ENCODE measurements at places on chromosomes 5 and 9.

DNA sequence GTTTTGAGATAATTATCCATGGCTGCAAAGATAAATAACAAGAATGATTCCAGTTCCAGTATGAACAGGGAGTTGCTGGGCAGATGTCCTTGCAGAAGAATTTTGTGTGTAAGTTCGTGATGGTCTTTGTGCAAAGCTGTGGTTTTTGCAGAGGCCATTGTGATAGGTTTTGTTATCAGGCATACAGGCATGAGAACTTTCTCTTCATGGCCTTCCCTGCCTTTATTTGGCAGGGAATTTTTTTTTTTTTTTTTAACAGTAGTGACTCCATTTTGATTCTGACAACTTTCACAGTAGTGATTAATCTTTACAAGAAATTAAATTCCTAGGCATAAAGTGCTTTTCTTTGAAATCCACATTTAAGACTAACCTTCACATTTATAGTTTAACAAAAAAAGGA lies 1999.5 kb upstream of the CDH6 start:
- DNase-seq, result no peak

DNA sequence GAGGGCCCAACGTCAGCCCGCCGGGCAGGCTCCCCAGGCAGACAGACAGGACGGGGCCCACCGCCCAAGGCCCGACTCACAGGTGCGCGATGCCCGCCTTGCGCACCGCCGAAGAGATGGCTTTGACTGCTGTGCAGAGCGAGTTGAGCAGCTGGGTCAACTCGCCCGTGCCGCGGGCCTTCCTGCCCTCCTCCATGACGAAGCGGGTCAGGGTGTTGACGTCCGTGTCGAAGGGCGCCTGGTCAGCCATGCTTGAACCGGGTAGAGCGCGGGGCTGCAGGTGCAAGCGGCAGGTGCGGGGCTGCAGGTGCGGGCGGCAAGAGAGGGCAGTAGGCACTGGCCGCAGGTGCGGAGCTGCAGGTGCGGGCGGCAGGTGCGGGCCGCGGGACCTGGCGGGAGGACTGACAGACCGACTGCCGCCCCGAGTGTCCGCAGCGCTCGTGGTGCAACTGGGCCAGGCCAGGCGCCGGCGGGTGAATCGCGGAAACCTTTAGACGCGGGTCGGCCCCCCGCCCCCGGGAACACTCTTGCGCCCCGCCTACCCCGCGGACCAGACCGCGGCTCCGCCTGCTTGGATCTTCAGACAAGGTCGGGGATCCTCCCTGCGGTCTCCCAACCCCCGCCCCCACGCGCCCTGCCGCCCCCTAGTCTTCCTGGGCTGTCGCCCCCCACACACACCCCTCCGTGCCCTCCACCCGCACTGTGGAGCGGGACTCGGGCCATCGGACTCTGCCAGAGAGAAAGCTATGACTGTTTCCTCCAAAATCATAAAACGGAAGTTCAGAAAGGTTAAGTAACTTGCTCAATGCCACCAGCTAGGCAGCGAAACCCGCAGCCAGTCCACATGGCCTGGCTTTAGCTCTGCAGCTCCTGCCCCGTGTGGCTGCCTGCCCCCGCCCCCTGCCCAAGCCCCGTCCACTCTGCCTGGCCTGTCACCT lies at the start of gene FBP1:
Gene FBP1 (minus strand): TSS at position 458 of the 938 bp plus-strand sequence. CDS start 208 bp downstream, at position 250.
- peak; percentile 65 for DNase-seq

GRCh38 chr5:68734781-68735180 lies 359.0 kb upstream of the SLC30A5 start:
- DNase-seq, result no peak

- no peak for DNase-seq
Measured at GRCh38 chr9:24044576-24044975, 218.5 kb upstream of the ELAVL2 start.

DNA sequence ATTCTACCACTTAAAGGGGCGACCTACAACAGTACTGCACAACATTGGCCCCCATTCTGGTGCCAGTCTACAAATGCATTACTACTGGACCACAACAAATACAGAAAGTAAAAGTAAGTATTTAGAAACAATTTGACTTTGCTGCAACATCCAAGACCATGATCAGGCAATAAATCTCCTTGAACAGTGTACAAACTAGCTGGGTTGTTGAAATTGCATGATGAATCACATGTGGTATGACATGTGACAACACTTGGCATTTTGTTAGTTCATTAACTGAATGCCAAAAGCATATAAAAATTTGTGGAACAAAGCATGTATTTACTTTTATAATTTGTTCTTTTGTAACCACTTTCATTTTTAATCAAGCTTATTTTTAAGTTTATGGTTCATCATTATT lies 270.5 kb downstream of the NFIB start:
- no peak for DNase-seq

DNA sequence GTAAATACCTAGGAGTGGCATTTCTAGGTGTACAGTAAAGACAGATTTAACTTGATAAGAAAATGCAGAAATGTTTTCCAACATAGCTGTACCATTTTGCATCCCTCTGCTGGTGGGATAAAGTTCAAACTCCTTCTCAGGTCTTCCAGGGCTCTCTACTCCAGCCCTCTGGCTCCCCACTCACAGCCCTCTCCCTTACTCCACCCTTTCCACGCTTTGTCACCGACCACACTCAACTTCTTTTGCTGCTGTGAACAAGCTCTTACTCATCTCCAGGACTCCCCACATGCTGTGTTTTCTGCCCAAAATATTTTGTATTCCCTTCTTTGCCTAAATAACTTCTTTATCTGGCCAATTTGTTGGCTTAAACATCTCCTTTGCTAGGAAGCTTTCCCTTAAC lies 90.6 kb upstream of the OSMR start:
- no peak for DNase-seq

GRCh38 chr9:95379630-95380029 lies 62.1 kb upstream of the FANCC start:
- peak; percentile 54 for DNase-seq

- DNase-seq, result no peak
Measured at GRCh38 chr5:13624283-13625074, 320.0 kb downstream of the DNAH5 start.

DNA sequence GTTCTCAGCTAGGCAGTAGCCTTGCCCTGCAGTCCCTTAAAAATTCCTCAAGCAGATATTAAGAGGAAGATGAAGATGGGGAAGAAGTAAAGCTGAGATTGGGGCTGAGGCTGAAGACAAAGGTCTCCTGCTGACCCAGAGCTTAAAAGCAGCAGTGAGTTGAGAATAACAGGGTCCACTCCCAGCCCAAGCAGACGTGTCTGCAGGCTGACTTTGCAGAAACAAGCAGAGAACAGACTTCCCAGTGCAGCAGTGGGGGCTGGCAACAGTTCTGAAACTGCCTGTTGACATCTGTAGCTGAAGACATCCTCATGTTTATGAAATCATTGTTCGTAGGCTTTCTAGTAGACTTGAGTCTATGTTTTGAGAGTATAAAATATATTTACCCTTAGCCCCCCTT lies 1.1 kb downstream of the CTXN3 start:
- DNase-seq, result no peak

DNA sequence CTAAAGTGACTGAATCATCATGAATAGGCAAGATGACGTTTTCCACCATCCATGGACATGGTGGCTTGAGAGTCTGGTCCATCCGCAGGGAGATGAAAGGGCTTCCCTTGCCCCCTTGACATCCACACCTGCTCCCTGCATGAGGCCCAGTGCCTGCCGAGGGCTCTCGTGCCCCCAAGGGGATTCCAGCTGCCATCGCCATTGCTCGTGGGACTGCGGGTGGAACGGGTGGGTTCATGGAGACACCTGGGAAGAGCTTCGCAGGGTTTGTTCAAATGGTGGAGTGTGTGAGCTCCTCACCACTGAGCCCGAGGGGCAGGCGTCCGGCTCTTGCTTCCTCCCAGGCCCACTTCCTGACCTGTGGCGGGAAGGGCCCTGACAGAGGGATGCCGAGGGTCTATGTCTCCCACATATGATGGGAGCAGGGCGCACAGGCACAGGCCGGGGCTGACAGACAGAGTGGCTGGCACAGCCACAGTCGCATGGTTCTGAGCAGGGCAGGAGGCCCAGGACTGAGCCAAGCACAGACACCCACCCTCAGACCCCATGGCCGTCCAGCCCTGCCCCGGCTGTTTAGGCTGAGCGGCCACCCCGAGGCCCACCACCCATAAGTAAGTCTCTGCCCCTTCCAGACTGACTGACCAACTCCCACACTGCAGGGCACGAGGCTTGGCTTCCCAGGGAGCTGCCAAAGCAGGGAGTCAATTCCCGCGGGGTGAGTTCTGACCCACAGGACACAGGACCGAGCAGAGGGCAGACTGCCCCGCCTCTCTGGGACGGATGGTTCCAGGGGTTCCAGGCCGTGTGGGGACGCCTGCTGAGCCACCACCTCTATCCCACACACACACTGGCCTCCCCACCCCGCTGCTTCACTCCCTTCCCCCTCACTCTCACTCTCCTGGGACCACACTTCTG lies 70.0 kb upstream of the PPP1R26 start:
- DNase-seq, result no peak

DNA sequence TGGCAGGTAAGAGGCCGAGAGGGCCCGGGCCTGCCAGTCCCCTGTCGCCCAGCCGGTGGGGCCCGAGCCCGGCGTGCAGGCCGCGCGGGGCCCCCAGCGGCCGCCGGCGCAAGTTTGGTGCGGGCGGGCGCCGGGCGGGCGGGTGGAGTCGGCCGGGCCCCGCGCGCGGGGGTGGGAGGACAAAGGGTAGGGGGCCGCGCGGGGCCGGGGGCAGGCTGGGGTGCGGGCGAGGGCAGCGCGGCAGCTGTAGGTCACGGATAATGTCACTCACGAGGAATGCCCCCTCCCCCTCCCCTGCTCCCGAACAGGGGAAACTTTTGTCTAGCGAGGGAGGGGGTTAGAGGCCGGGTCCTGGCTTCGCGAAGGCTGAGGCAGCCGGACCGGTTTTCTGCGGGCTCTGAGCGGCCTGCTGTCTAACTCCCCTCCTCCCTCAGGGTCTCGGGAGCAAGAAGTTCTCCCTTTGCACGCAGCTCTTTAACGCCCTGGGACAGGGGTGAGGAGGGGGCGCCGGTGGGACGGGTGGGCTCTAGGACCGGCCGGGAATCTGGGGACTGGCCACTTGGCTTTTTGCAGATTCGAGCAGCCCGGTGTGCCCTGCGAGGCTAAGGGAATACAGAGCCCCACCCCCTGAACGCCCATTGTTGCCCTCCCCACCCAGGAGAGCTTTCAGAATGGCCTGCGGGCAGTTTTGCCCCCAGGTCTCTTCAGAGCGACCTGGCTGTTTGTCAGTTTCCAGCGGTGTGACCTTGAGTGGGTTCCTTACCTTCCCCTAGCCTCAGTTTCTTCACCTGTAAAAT lies 21.3 kb upstream of the NDST1 start:
- peak; percentile 42 for DNase-seq

DNA sequence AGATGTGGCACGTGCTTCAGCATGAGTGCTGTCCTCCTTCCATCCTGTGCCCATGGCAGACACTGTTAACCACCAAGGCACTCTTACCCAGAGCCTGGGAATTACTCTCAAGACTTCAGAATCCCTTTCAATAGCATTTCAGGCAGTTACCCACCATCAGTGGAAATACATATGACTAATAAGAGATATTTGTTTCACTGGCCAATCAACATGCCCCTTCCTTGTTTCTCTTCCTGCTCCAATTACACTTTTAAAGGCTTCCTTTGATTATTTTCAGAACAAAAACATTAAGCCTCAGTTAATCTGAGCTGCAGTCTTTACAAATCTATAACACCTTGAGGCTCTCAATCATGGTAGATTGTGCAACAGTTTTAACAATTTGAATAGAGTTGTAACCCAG lies 70.8 kb downstream of the PRELID2 start:
- DNase-seq, result no peak

DNA sequence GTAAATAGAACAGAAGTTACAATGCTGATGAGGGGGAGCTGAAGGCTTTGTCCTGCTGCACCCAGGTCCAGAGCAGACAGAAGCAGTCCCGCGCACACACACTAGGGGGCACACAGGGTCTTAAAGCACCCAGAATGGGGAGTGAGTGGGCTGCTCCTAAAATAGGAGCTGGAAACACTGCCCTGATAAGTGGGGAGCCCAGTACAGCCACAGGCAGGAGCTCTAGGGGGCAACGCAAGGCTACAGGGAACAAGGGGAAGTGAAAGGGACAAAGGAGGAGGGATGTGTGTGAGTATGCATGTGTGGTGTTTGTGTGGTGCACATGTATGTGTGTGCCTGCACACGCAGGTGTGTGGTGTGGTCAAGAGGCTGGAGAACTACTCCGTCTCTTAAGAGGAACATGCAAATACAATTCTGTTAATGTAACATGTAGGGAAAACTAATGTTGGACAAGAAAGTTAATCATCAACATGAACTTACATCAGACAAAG lies 191.5 kb downstream of the ROR2 start:
- DNase-seq, result peak; percentile 69

GRCh38 chr9:15248081-15248480 lies 58.9 kb downstream of the TTC39B start:
- no peak for DNase-seq

GRCh38 chr9:75132244-75132643 lies 43.9 kb downstream of the OSTF1 start:
- no peak for DNase-seq

- no peak for DNase-seq
Measured at GRCh38 chr9:35423499-35423898, 66.4 kb upstream of the RUSC2 start.

Data from activated CD8-positive, alpha-beta T cell treated with anti-CD3 and anti-CD28 coated beads for 36 hours (primary cell).